ENCODE measurements at places on chromosomes 5 and 9.
A peak's percentile ranks its signal among the peaks of the same experiment; 100 is the strongest.

GRCh38 chr9:5085993-5086392, 99.4 kb downstream of the INSL6 start:
- no peak for DNase-seq

DNA sequence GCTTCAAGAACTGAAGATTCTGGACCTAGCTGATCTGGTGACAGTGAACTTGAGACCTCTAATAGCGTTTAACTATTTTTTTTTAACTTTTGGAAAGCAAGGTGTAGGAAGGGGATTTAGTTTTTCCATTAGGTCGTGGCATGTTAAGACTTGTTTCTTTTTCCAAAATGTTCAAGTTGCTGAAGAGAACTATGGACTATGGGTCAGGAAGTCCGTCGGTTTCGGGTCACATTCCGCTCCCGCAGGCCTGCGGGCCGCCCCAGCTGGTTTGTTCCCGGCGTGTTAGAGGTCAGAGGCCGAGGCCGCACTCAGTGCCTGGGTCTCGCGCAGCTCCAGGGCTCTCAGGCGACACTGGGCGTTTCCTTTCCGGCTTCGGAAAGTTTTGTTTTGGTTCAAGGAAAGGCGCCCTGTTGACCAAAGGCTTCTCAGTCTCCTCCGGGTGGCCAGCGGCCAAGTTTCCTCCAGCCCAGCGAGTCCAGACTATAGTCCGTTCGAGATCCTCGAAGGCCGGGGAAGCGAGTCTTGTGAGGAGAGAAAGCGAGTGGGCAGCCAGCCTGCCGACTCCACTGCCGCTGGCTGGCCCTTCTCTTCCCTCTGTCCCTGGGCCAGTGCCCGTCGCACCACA, 586 bp upstream of the FCHO2 start:
- DNase-seq = peak; percentile 47

DNA sequence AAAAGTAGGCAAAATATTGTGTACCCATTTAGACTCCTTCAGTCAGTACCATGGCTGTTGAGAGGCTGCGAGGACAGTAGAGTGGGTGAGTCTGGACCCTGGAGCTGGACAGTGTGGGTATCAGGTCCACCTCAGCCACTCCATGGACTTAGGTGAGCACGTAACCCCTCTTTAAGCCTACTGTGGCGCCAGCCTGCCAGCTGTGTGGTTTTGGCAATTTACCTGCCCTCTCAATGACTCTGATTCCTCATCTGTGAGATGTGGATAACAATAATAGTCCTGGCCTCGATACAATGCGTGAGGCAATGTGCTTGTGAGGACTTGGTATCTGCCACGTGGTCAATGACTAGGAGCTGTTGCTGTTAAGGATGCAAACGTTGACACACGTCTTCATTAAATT, 17.9 kb downstream of the SLC1A3 start:
- no peak for DNase-seq

DNA sequence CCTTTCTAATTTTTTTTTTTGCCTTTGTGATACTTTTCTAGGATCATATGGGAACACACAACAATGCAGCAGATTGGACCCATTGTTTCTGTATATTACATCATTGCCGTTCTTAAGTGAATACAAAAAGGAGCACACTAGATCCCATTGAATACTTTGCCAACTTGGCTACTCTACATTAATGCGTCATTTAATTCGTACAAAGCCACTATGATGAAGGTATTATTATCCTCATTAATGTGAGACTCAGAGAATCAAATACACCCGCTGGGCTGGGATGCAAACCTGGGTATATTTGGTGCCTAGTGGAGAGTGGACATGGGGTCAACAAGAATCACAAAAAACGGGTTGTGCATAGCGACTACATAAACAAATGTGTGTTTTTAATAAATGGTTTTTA, 31.9 kb downstream of the OR2K2 start:
- no peak for DNase-seq

DNA sequence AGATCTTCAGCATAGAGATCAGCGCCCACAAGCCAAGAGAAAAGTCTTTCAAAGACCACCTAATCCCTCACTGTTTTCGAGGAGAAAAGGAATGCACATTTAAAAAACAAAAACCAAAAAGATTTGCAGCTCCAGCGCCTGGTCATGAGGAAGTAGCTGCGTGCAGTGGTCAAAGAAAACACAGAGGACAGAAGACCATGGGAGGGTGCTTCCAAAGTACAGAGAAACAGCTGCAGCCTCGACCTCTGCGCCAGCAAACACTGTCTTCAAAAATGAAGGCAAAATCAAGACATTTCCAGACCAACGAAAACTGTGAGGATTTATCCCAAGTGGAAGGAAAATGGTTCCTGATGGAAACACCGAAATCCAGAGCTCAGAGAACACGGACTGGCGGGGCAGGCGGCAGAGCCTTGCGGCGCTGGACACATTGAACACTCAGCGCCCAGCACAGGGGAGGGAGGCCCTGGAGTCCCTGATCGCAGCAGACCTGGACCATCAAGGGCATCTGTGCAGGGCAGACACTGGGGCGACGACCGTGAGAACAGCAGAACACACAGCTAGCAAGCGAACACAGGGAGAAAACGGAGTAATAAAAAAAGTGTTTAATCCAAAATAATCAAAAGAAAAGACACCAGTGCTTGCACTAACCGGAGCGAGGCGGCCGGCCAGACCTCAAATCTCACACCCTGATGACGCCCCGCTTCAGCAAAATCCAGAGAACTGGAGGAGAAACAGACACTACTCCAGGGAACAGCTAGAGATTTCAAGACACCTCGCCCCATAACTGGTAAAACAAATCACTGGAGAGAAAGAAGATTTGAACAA, 12.6 kb upstream of the SLC12A7 start:
- no peak for DNase-seq

DNA sequence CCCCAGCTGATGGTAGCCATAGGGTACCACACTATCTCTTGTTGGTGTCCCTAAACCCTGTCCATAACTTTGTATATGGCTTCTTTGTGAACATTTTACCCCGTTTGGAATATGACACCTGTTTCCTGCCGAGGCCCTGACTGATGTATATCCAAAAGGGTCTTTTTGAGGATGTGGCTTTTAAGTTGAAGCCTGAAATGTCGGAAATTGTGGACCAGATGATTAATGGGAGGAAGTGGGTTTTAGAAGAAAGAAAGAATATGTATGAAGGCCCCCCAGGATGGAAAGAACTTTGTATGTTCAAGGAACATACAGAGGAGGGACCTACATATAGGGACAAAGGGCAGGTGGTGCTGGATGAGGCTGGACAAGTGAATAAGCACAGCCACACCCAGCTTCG, 16.7 kb upstream of the TNFSF8 start:
- DNase-seq = peak; percentile 73

DNA sequence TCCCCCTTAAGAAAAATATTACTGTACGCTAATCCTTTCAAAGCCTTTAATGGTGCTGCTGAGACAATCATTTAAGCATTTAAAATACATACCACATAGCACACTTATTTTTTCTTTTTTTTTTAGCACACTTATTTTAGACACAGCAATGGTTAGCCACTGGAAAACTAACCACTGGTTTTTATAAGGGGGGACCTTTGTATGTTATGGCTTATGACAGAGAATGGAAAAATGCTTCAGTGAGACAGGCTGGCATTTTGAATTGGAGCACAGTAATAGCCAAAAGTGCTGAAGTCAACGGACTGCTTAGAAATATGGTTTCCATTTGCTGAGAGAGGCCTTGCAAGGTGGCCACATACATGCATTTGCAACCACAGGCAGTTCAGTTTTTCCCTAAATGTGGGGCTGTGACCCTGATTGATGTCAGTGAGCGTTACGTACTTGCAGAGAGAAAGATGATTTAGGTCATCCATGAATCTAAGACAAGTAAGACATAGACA, 28.5 kb downstream of the AOPEP start:
- no peak for DNase-seq

GRCh38 chr5:141857226-141857625, 21.0 kb downstream of the PCDH1 start:
- no peak for DNase-seq

DNA sequence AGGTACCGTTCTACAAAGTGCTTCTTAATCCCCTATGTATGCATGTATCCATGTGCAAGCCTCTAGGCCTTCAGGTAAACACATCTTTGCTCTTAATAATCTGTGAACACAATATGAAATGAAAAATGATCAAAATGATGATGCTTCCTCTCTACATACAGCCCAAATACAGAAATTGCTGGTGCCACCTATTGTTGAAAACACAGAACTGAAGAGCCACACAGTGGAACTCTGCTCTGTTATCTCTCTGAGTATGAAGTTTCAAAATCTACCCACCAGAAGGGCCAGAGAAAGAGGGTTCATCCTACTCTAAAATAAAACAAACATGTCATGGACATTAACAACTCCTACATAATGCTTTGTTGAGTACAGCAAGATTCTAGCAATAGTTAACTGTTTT, 71.3 kb downstream of the GLIS3 start:
- DNase-seq = peak; percentile 6

GRCh38 chr5:139569270-139569955, 8.3 kb downstream of the UBE2D2 start:
- DNase-seq = no peak

- DNase-seq = peak; percentile 61
These were observed 35.2 kb downstream of the MRPS27 start for GRCh38 chr5:72284559-72285423.

DNA sequence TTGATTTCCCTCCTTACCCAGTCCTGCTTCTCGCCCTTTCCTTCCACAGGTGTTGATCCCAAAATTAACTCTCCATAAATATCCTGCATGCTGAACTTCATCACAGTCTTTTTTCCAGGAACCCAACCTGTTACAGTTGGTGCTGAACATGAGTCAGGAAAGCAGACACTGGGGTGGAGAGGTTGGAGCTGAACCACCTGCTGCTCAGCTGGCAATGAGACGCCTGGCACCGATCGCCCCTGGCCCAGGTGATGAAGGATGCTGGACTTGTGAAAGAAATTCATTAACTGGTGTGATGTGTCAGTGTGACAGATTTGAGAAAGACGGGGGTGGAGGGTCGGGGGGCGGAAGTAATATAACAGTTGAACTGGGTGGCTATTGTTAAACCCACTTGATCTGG, 30.6 kb downstream of the CPLX2 start:
- DNase-seq = no peak

DNA sequence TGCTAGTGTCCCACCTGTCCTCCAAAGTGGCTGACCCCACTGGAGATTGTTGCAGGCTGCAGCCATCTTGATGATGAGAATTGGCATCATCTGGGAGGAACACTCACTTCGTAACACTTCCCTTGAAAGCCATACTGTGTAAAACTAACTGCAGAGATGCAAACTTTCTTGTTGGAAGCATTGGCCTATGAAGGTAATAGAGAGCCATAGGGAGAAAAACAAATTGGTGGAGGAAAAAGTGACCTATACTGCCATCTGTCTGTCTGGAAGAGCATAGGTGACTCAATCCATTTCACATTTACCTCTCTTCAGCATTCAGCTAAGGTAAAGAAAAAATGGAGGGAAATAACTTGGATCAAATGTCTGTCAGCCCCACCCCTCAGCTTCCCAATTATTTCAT, 473.4 kb downstream of the NTRK2 start:
- DNase-seq = peak; percentile 22

- no peak for DNase-seq
These were observed 11.9 kb downstream of the VAV2 start for GRCh38 chr9:133979921-133980863.

- DNase-seq = no peak
These were observed 184.0 kb downstream of the PBX3 start for GRCh38 chr9:125931211-125931610.

DNA sequence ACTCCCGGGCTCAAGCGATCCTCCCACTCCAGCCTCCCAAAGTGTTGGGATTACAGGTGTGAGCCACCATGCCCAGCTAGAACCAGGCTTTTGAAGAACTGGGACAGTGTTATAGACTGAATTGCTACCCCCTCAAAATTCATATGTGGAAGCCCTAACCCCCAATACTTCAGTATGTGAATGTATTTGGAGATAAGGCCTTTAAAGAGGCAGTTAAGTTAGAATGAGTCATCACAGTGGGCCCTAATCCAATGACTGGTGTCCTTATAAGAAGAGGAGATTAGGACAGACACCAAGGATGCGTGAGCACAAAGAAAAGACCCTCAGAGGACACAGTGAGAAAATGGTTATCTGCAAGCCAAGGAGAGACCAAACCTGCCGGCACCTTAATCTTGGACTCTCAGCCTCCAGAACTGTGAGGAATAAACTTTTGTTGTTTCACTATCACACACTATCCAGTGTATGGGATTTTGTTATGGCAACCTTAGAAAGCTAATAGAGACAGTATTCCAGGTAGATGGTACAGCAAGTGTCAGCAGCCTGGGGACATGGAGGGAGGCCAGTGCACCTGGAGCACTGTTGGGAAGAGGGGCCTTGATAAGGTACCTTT, 31.4 kb upstream of the ERGIC1 start:
- no peak for DNase-seq

DNA sequence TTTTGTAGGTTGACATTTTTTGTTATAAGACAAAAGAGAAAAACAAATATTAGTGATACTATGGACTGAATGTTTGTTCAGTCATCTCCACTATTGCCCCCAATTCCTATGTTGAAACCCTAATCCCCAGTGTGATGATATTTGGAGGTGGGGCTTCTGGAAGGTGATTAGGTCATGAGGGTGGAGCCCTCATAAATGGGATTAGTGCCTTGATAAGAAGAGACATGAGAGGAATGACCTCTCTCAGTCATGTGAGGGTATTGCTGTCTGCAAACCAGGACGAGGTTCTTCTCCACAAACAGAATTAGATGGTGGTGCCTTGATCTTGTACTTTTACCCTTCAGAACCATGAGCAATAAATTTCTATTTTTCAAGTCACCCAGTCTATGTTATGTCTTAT, 34.5 kb upstream of the KLF9 start:
- no peak for DNase-seq

- DNase-seq = no peak
These were observed 329.2 kb downstream of the TMEM232 start for GRCh38 chr5:110397281-110397680.

DNA sequence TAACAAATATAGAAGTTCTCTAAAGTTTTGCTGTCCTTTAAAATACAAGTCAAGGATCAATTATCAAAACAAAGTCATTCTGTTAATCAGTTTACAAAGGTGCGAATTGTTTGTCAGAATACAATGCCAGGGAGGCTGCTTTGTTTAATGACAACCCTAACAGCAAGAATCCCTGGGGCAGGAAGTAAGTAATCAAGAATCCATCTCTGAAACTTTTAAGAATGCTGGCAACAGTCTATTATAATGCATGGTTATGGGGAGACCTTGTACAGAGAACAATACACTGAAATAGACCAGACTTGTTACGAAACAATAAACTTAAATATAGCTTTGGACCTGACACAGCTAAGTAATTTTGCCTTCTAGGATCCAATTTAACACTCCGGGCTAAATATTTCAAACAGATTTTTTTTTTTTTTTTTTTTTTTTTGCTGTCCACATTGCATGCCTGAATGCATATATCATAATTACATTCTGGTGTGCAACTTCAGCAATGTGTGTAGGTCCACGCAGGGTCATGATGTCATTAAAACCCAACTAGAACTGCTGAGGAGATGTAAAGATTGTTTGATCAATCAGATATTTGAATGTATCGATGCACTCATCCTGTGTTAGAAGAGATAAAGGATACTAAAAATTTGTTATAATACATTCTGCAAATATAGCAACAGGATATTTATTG, 421.3 kb downstream of the CETN3 start:
- DNase-seq = no peak

- DNase-seq = no peak
These were observed at the start of gene ALDH1A1 for GRCh38 chr9:72952914-72953313. TSS of gene ALDH1A1 (minus strand) at chr9:72953053. CDS start at chr9:72953000, 53 bp downstream.

GRCh38 chr5:152472083-152472482, 67.0 kb upstream of the NMUR2 start:
- DNase-seq = no peak

GRCh38 chr5:108311682-108312081, 70.2 kb downstream of the FBXL17 start:
- no peak for DNase-seq

- no peak for DNase-seq
These were observed 243.4 kb upstream of the KLF4 start for GRCh38 chr9:107732781-107733522.

Measured in Kasumi-1 (cell line).